ENCODE measurements at places on chromosomes 3 and 15.

DNA sequence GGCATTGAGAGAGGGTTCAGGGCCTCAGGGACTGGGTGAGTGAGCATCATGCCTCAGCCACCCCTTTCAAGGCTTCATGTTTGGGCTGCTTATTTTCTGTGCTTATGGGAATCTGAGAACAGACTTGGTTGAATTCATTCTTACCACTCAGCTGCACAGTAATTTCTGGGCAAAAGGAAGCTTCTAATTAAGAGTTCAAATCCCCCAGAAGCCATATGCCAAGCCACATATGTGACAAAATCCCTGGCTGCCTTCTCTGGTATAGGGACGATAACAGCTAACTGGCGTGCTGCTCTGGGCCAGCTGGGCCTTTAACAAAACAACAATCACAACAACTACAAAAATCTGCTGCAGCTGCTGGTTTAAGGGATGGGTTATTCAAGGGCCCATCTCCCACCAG, 181.0 kb upstream of the ANKRD28 start:
- no peak for DNase-seq
- H3K4me1 ChIP-seq, result no peaks in the 10 kb centered on the region
- H3K4me3 ChIP-seq, result no peak overlapping the region
- H3K27me3 ChIP-seq, result no peaks in the 10 kb centered on the region
- no peaks in the 10 kb centered on the region for H3K36me3 ChIP-seq

- no peaks in the 10 kb centered on the region for H3K36me3 ChIP-seq
- H3K27me3 ChIP-seq, result no peaks in the 10 kb centered on the region
- no peak for DNase-seq
Measured at GRCh38 chr3:146650691-146651442, 45.7 kb upstream of the PLSCR5 start.

DNA sequence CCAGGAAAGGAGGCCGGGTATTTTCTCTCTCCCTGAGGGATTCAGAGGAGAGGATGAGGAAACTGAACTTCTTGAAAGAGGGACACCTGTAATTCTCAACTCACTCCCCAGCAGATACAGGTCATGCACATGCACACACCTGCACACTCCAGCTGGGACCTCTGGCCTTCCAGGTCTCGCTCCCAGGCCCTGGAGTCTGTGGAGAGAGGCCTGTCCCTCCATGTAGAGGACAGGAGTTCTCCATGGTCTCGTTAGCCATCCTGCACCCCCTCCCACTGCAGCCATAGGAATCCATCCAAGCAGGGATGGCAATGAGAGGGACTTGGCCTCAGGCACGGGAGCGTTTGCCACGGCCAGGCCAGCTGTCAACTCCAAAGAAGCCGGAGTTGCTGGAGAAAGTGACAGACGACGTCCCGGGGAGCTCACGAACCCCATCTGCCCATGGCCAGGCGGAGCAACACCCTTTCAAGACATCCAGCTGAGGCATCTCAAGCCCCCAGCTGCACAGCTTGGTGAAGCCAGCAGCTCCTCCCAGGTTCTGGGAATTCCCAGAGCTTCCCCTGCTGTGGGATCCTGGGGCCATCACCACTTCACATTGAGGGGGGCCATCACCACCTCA, 223.3 kb downstream of the UACA start:
- H3K27me3 ChIP-seq, result no peaks in the 10 kb centered on the region
- H3K36me3 ChIP-seq, result no peaks in the 10 kb centered on the region
- H3K4me3 ChIP-seq, result no peak overlapping the region

GRCh38 chr3:59595830-59596229, 546.0 kb upstream of the CFAP20DC start:
- H3K4me1 ChIP-seq, result no peaks in the 10 kb centered on the region
- no peak for DNase-seq
- H3K4me3 ChIP-seq, result no peak overlapping the region
- H3K36me3 ChIP-seq, result no peaks in the 10 kb centered on the region

DNA sequence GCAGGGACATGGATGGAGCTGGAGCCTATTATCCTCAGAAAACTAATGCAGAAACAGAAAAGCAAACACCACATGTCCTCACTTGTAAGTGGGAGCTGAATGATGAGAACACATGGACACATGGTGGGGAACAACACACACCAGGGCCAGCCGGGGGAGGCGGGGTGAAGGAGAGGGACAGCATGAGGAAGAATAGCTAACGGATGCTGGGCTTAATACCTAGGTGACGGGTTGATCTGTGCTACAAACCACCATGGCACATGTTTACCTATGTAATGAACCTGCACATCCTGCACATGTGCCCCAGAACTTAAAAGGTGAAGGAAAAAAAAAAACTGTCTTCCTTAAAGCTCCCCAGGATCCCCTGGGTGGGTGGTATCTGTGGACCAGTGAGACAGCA, 87.1 kb downstream of the ADAMTS17 start:
- H3K27me3 ChIP-seq, result no peaks in the 10 kb centered on the region
- H3K36me3 ChIP-seq, result no peaks in the 10 kb centered on the region
- H3K27ac ChIP-seq, result no peak overlapping the region
